DMS53 (cell line): ENCODE measurements at places on chromosomes 7 and 10.

- no peak for DNase-seq
These were observed 30.2 kb downstream of the MGAM start for GRCh38 chr7:142025896-142026295.

DNA sequence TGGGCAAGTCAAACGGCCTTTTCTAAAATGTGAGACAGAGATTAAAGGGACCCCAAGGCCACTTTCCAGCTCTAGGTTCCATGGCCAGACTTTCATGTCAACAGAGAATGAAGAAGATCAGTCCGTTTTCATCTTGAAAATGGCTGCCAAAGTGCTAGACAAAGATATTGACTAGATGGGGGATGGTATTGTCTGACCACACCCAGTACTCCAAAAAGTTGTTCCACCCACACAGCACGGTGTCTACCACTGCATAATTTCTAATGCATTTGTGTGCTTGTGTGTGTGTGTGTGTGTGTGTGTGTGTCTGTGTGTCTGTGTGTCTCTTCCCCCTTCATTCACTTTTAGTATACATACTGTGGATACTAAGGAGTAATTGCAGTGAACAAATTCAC, 1.3 kb downstream of the COL1A2 start:
- no peak for DNase-seq

GRCh38 chr7:37265006-37265405, 183.7 kb downstream of the ELMO1 start:
- no peak for DNase-seq

DNA sequence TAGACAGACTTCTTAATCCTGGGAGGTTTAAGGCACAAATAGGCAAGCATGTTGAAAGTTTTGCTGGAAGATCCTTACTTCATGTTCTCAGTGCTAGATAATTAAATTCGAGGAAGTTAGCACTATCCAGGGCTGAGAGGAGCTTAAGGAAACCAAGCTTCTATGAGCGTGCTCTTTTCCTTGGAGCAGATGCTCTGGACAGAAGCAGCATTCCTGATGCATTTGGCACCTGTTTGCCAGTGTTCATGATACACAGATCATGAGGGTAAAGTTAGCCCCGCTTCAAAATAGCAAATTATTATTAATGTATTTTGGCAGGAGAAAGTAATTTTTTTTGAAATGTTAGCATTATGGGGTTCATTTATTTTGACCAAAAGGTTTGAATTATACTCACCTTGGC, 9.4 kb downstream of the HDAC9 start:
- DNase-seq = no peak

DNA sequence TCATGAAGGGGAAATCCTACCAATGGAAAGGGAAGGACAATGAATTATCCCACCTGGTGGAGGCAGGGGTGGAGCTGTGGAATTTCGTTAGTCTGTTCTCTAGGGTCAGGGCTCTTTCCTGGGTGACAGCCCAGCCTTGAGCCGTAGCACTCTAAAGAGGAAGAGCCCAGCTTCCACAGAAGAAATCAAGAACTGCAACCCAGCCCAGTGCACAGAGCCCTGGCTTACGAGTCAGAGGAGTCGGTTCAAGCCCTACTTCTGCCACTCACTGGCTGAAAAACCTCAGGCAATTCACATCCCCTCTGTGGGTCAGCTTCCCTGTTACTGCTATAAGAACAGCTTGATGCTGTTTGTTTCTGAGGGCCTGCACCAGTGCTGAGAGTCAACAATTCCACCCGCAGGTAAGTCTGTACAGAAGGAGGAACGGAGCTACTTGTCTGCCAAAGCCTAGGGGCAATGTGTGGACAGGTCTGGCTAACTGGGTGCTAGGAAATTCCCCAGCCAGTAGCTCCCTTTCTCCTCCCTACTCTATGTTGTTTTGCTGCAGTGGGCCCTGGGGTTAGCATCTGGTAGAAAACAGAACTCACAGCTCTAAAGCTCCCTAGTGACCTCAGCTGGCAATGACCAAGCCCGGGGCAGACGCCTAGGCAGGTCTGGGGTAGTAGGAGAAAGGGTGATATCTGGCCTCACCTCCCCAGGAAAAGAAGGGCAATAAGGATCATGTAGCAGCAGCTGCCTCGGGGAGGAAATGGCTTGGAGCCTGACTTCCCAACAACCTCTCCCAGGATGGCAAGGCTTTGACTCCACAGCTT, 3.3 kb downstream of the AVPI1 start:
- no peak for DNase-seq

- DNase-seq = peak; percentile 63
These were observed 211.5 kb downstream of the GPAM start for GRCh38 chr10:111972109-111972508.

DNA sequence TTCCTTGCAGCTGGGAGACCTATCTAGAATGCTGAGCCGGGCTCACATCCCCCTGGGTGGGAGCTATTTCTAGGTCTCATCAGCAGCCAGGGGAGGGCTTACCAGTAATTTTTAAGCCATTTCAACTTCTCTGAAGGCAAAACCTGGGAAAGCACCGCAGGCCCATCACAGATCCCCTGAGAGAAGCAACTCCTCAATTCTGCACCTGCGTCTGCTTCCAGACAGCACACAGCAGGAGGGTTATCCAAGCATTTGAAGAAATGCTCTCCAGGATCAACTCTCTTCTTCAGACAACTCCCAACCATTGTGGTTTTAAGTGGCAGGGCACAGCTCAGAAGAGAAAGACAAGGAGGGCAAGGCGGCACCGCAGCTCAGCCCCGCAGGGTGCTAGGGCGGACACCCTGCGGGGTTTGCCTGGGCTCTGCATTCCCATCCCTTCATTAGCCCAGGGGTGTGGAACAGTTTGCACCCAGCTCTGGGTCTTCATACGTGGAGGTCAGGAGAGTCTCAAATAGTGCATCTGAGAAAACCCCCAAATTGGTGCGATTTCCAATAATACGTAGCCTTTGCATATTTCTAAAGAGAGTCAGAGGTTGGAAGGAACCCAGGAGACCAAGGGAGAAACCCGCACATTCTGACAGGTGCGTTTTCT, 618.7 kb downstream of the DNAJB6 start:
- DNase-seq = no peak

- no peak for DNase-seq
These were observed 15.2 kb upstream of the PILRB start for GRCh38 chr7:100342765-100343164.

DNA sequence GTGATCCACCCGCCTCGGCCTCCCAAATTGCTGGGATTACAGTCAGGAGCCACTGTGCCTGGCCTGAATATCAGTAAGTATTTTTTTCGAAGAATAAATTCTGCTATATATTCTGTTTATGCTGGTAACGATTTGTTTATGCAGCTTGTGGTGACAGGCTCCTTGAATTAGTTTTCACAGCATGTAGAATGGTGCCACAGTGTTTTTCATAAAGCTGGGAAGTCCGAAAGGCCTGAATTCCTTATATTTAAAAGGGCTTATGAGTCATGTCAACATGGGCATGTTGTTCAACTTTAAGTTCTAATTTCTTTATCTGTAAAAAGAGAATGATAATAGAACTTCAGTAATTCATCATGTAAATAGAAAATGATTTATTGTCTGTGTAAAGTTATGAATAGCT, 42.2 kb upstream of the WASL start:
- DNase-seq = no peak

GRCh38 chr10:34826221-34826620, 11.1 kb upstream of the PARD3 start:
- DNase-seq = no peak

DNA sequence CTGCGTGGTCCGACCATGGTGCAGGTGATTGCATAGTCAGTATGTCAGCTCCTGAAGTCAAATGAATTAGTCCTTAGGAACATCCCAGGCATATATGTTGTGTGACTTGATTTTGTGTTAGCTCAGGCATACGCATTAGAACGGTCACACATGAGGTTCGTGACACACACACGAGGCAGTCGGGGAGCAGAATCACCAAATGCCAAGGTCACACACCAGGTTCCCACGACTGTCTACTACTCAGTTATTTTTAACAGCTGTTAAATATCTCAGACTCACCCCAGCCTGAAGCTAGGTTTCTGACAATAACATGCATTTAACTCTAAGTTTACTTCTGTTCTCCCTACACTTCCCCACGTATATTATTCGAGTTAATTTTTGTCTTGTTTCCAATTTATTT, 54.8 kb downstream of the DYNC2I1 start:
- no peak for DNase-seq

DNA sequence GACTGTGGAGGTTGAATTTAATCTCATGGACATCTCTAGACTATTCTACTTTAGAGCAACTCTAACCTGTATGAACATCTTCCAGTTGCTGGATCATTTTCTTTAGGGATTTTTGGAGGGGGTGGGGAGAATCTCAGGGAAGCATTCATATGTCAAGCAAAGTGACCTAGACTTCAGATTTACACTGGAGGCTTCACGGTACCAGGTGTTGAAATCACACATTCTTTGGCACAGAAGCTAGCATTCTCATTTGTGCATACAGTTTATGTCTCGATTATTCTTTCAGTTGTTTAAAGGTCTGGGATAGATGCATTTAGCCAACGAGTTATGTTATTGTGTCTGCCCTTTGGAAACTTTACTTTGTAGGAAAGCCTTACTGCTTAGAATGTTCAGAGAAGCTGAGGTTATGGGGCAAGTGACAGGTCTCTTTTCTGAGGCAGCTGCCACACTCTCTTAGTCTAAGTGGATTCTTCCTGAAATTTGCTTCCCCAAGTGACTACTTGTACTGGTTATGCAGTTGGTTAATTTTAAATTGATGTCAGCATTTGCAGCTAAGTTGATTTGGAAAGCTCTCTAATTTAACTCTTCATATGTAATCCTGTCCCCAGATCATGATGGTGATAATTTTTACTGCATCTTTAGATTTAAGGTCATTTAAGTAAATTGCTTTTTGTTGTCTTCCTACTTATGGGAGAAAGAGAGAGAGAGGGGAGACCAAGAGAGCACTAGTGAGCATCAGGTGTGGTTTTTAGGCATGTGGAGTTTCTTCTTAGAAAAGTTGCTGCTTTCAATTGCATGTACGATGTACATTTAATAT, 153.8 kb downstream of the PRKG1 start:
- DNase-seq = no peak

DNA sequence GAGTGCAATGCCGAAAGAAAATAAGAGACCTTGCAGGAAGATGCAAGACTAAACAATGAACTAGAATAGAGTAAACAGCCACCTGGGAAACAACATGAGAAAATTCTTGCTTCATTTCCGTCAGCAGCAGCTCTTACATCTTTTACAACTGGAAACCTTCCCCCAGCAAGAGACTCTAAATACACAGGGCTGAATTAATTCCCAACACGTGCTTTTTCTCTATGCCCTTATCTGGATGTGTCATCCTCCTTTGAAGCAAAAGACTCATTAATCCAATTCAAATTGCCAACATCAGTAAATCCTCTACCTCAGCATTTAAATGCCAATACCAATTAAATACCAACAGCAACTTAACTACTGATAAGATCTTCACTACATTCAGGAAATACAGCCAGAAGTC, 99.0 kb upstream of the PDE1C start:
- DNase-seq = no peak

- no peak for DNase-seq
These were observed 32.8 kb upstream of the MEOX2 start for GRCh38 chr7:15719311-15719710.

DNA sequence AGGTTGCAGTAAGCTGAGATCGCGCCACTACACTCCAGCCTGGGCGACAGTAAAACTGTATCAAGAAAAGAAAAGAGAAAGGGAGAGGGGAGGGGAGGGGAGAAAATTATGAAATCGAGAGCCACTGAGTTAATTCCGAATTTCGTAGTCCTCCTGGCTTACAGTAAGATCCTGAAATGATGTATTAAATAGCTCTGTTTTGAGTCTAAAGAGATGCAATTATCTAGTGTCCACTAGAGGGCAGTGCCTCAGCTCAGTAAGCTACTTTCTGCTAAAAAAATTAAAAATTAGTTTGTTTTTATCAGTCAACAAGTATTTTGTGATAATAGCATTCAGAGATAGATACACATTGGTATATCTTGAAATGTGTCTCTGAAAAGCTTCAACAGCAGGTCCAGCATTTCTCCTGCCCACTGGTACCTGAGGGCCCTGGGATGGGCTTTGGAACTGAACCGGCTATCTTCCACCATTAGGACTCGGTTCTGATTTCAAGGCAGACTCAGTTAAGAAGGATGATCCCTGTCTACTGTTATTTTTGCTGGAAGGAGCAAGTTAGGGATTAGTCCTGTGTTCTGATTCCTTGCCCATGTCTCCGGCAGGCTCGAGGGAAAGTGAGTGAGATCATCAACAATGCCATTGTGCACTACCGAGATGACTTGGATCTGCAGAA, 19.5 kb downstream of the TSPAN33 start:
- peak; percentile 76 for DNase-seq

DNA sequence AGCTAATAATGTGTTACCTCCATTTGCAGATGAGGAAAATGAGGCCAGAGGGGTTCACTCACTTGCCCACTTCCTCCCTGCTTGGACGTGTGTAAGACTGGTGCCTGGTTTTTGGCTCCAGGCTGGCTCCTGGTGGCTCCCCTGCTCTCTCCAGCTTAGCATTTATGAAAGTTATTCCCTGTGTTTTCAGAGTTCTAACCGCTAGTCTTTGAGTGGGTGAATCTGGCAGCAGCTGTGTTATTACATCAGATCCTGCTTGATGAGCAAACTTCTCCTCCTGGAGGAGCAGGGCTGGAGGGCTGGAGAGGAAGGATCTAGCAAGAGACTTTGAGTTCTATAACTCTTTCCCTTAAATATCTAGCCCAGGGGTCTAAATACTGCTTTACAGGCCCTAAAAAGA, 80.9 kb upstream of the AGBL3 start:
- DNase-seq = peak; percentile 60

GRCh38 chr7:100486753-100487446, 3.2 kb downstream of the NYAP1 start:
- DNase-seq = peak; percentile 73

DNA sequence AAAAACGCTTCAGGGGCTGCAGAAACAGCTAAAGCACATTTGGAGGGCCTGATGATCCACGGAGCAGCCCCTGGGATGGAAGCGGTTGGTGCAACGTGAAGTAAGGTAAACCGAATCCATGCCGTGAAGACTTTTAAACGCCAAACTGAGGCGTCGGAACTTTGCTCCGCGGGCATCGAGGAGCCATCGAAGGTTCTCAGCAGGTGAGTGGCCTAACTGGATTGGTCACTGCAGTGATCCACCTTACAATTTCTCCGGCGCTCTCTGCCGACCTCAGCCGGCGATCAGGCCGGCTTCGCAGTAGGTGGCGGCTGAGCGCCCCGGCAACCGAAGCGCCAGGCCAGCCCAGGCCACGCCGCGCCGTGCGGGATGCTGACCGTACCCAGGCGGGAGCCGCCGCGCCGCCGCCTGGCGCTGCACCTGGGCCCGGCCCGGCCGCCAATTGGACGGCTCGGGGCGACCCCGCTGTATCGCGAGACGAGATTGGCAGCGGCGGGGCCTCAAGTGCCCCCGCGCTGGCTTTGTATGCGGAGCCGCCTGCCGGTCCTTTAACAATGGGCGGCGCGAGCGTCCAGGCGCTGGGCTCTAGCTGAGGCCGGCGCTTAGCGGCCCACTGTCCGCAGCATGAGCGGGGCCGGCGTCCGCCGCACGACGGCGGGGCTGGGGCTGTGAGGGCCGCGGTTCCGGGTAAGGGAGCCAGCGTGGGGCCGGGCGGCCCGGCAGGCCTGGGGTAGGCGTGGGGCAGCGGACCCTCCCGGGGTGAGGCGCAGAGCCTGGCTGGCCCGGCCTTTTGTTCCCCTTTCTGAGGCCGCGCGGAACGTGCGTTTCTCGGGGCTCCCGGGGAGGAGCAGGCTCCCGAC, at the start of gene CCNJ:
TSS of gene CCNJ (plus strand) at position 551 of the 860 bp plus-strand sequence. CDS start 811 bp downstream, outside the sequence.
- peak; percentile 97 for DNase-seq
